Thoracic aorta (tissue), 2 donors: ENCODE measurements at places on chromosomes 13 and 19.

- DNase-seq, result peak; percentile 62
Measured at GRCh38 chr19:53977429-53977990, 13.9 kb upstream of the CACNG6 start.

- no peak for DNase-seq
Measured at GRCh38 chr19:5050905-5051304, 82.0 kb downstream of the KDM4B start.

- no peak for DNase-seq
Measured at GRCh38 chr13:22298530-22298929, 627.7 kb downstream of the FGF9 start.

DNA sequence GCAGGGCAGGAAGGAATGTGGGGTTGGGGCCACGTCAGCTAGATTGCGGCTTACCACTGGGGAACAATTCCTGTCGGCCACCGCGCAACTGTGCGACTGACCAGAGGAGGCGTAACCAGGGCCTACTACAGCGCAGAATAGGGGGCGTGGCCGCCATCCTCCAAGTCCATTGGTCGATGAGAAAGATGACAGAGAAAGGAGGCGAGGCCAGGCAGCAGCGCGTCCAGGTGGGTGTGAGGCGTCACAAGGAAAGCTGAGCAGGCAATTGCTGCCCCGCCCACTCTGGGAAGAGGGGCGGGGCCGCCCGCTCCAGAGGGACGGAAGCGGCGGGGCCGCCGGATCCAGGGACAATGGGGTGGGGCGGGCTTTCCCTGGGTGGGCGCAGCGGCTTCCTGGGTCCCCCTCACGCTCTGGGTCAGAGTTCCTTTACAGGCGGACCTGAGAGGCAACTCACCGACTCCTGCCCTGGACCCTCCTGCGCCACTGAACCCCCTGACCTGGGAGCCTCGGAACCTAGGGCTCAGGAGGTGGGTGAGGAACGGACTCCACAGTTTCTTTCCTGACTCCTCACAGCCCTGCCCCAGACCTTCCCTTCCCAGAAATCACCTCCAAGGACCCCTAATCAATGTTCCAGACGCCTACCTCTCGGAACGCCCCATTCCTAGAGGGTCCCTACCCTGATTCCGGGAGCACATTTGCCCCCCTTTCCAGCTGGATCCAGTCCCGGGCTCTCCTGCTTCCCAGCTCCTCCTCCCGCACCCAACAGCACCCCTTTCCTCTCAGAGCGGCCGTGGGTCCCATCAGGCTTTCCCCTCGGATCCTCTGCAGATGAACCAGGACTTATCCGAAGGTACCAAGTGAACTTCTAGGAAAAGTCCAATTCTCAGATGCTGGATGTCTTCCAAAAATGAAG is 101.5 kb upstream of the ZNF492 start:
- peak; percentile 86 for DNase-seq

- DNase-seq, result no peak
Measured at GRCh38 chr19:37988758-37989635, 82.0 kb downstream of the SIPA1L3 start.

DNA sequence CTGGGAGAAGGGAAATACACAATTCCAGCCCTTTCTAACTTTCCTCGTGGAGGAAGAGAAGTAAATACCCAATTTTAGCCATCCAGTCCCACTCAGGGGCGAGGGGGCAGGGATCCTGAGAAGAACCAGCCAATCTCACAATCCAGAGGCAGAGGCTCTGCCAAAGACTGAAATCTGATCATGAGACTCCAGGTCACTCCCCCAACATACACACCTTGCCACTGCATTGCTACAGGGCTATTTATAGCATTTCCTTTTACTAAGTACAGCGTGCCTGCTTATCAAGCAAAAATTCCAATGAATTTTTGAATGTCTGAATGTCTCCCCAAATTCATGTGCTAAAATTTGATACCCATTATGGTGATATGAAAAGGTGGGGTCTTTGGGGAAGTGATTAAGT is 1687.5 kb downstream of the EFNB2 start:
- DNase-seq, result no peak

- no peak for DNase-seq
Measured at GRCh38 chr19:47520343-47520806, 5.5 kb upstream of the NAPA start.

- no peak for DNase-seq
Measured at GRCh38 chr13:99985241-99985874, 3.8 kb downstream of the ZIC2 start.

- no peak for DNase-seq
Measured at GRCh38 chr13:20363603-20364002, 131.5 kb upstream of the GJB6 start.

DNA sequence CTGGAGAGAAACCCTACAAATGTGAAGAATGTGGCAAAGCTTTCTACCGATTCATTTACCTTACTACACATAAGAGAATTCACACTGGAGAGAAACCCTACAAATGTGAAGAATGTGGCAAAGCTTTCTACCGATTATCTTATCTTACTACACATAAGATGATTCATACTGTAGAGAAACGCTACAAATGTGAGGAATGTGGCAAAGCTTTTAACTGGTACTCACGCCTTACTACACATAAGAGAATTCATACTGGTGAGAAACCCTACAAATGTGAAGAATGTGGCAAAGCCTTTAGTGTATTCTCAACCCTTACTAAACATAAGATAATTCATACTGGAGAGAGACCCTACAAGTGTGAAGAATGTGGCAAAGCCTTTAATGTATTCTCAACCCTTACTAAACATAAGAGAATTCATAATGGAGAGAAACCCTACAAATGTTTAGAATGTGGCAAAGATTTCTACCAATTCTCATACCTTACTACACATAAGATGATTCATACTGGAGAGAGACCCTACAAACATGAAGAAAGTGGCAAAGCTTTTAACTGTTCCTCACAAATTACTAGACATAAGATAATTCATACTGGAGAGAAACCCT is 12.9 kb upstream of the ZNF493 start:
- no peak for DNase-seq

- no peak for DNase-seq
Measured at GRCh38 chr13:54165581-54166215, 1137.1 kb downstream of the OLFM4 start.

GRCh38 chr13:35479038-35479492 is 2.6 kb upstream of the MAB21L1 start:
- no peak for DNase-seq

DNA sequence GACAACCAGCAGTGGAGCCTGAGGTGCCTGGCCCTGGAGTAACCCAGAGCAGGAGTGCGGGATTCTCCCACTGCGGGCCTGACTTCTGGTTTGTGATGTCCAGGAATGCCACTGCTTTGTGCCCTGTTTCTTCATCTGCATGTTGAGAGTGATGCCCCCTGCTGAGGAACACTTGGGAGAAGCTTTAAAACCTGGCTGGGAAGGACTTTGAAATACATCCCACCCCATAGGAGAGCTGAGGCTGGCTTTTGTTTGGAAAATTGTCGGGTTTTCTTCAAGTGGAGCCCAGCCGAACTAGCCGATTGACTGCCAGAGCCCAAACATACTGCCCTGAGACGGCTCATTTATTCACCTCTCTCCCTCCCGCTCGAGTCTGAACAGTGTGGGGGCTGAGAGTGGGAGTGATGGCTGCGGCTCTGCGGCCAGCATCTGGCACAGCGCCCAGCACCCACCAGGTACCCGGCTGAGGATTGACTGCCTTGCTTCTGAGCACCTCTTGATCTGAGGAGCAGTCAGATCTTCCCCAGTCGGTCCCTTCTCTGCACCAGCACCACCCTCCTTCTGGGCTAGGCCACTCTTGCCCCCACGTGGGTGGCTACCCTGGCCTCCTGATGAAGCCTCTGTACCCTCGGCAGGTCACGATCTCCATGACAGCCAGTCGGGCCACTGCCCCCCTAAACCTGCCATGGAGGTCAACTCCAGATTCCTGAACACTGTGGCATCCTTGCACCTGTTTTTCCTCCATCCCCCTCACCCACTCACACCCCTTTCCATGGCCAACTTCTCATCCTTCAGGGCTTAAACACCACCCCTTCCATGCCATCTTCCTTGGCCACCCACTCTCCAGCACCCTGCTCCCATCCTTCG is 148.9 kb downstream of the SIPA1L3 start:
- no peak for DNase-seq

- DNase-seq, result no peak
Measured at GRCh38 chr19:32368787-32369186, 23.4 kb downstream of the ZNF507 start.

DNA sequence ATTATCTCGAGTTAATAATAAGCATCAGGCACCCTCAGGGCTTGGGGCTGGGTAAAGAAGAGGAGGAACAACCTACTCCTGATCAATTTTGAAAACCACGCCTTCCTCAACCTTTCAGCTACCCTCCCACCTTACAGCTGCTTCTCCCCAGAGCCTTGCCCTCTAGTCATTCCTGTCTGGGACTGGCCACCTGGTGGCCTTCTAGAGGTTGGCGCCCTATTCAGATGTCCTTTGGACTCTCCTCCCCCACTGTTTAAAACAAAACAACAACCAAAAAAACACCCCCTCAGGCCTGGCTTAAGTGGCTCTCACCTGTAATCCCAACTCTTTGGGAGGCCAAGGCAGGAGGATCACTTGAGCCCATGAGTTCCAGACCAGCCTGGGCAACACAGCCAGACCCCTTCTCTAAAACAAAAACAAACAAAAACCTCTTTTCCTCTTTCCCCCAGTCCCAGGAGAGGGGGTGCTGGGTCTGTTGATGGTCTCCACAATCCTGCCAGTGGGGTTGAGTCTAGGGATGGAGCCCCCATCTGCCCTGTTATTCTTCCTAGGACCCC is 62.3 kb downstream of the CCDC70 start:
- DNase-seq, result no peak

DNA sequence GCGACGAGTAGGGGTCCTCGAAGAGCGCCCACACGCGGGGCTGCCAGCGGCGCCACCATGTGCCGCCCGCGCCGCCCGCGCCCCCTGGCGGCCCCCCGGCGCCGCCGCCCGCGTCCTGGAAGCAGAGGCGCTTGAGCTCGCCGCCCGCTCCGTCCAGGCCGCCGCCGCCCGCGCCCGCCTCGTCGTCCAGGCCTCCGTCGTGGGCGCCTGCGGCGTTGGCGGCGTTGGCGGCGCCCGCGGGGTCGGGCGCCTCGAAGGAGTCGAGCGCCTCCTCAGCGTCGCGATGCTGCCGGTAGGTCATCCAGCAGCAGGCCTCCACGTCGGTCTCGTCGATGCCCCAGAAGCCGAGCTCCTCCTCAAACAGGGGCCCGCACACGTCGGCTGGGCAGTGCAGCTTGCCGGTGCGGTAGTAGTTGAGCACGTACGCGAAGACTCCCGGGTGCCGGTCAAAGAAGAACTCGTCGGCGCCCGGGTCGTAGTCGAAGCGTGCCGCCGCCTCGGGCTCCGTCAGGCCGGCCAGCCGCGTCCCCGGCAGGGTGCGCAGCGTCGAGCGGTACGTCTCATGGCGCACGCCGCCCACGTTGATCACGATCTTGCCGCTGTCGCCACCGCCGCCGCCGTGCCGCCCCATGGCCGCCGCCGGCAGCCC is 829 bp downstream of the KCNC3 start:
- DNase-seq, result no peak

DNA sequence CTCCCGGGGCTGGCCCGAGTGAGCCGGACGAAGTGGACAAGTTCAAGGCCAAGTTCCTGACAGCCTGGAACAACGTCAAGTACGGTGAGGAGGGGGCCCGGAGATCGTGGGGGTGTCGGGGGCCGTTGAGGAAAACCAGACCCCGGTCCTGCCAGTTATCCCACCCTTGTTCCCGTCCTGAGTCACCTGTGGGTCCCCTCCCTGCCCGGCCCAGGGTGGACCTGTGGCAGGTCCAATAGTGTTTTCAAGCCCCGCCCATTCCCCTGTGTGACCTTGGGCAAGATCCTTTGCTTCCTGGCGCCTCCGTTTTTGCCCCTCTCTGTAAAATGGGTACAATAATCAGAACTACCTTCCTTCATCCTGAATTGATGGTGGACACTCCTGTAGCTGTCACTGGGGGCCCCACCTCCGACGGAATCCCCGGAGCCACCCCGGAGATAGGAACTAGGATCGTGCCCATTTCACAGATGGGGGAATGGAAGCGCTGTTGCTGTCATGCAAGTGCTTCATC is 593 bp downstream of the ATG4D start:
- DNase-seq, result no peak
